ENCODE measurements at places on chromosomes 6 and 20.
A peak's percentile ranks its signal among the peaks of the same experiment; 100 is the strongest.

DNA sequence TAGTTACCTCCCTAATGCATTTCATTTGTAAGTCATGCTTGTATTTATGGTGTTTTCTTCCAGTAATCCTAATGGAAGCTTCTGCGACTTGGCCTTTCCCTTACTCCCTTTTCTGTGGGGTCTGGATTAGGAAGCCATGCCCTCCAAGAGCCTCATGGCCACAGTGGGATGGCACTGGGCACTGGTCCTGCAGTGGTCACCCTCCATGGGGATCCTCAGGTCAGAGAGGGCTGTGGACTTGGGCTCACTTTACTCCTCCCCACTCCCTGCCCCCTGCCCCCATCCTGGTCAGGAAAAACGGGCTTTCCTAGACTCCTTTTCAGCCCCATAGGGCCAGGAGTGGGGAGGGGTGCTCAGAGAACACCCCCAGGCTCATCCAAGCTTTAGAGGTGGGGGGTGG lies 49.9 kb downstream of the EBF4 start:
- no peak for DNase-seq

- no peak for DNase-seq
These were observed 48.2 kb downstream of the FRK start for GRCh38 chr6:116012471-116012949.

DNA sequence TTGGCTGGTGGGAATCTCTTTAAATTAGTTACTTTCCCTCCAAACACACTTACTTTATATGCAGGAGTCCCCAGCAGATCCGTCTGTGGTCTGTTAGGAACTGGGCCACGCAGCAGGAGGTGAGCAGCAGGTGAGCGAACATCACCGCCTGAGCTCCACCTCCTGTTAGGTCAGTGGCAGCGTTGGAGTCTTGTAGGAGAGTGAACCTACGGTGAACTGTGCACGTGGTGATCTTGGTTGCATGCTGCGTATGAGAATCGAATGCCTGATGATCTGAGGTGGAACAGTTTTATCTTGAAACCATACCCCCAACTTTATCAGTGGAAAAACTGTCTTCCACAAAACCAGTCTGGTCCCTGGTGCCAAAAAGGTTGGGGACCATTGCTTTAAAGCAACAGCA lies 5.0 kb downstream of the SERPINB6 start:
- no peak for DNase-seq

GRCh38 chr6:30849903-30850651 lies 34.2 kb upstream of the DDR1 start:
- DNase-seq: no peak

GRCh38 chr6:62640749-62641148 lies 354.7 kb upstream of the KHDRBS2 start:
- DNase-seq: no peak

DNA sequence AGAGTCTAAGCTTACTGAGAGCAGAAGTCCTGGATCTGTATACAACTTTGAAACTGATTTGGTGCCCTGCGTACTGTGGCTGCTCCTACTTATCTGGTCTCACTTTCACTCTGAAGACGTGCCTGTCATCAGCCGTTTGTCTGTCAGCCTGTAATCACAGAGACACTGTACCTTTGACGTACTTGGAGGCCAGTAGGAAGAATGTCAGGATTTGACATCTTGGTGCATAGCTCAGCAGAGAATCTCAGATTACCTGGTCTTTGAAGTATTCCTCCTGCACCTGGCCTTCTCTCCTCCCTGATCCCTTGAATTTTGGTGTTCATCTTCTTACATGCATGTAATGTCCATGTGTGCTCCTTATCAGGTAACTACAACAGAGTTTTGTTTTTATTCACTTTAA lies 37.7 kb downstream of the DSE start:
- DNase-seq: no peak

- DNase-seq: no peak
These were observed 118.7 kb downstream of the RPS12 start for GRCh38 chr6:132933090-132933489.

GRCh38 chr6:31228476-31228875 lies 43.4 kb downstream of the HLA-C start:
- no peak for DNase-seq

GRCh38 chr6:2802521-2803060 lies 37.4 kb downstream of the WRNIP1 start:
- DNase-seq: no peak

DNA sequence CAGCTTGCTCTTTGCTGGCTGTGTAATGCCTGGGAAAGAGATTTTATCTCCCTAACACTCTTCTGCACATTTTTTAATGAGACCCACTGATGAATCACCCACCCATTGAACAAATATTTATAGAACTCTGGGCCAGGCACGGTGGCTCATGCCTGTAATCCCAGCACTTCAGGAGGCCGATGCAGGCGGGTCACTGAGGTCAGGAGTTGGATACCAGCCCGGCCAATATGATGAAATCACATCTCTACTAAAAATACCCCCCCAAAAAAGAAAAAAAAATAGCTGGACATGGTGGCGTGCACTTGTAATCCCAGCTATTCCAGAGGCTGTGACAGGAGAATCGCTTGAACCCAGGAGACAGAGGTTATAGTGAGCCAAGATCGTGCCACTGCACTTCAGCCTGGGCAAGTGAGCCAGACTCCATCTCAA lies 82.1 kb upstream of the SIRPA start:
- DNase-seq: peak; percentile 99

- no peak for DNase-seq
These were observed 24.4 kb upstream of the SLCO4A1 start for GRCh38 chr20:62617711-62618483.

GRCh38 chr20:61705386-61706258 lies 360.1 kb downstream of the TAF4 start:
- DNase-seq: no peak

DNA sequence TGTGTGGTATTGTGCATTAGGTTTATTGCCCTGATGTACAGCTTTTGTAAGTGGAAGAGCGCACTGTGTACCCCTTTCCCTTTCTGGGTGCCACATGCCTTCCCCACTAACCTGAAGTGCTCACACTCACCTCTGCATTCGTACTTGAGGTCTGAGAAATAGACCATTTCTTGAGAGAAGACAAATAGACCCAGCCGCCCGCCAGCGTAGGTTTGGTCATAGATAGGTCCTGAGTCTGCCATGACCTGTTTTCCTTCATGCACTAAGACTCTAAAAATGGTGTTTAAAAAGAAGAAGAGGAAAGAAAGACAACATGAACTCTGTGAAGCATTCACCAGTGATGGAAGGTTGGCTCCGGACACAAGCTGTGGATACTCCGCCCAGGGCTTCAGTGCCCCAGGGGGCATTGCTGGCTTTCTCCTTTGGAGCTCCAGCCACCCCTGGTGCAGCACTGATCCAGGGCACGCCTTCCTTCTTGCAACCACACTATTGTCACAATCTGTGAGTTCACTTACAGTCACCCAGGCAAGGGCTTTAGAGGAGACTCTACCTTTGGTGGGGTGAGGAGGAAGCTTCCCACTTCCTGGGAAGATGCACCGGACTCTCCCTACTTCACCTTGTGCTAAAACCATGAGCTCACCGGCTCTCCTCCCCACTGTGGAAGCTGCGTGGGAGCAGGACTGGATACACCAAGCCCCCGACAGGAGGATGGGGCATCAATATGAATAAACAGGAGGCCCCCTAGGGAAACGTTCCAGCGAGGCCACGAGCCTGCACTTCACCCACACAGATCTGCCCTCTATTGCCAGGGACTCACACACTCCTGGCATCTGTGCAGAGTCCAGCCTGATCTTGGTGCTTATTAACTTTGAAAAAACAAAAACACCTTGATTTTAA lies 33.3 kb downstream of the THBS2 start:
- DNase-seq: no peak

DNA sequence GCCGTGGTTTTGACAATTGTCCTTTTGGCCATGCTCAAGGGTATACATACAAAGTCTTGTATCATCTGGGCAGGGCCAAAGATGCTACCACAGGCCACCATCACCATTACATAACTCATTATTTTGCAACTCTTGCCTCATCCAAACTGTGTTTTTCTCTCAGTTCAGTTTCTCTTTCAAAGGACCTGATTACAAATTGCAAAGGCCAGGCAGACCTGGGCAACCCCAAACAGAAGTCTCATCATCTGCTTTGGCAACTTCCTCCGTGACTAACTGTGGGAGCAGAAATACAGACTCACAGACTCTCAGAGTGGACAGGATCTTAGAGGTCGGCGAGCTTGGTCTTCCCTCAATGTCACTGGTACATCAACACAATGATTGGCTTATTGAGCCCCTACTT lies 117.8 kb upstream of the NEDD9 start:
- DNase-seq: no peak

All from EH (cell line).